NCI-H774 (cell line): ENCODE measurements at places on chromosomes 5 and 9.

DNA sequence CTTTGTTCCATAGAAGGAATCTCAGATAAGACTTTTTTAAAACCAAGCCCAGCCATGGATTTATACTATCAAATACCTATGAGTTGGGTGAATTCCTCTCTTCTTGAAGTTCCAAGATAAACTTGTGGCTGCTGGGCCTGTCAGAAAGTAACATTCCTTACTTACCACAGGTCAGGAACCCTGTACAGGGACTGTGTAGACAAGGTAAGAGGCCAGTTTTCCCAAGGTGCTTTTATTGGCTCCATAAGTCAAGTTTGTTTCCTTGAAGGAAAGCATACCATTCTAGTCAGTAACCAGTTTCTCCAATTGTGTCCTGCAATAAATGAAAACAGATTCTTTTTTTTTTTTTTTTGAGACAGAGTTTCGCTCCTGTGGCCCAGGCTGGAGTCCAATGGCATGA, 8.8 kb upstream of the CLTB start:
- no peak for DNase-seq

- no peak for DNase-seq
Measured at GRCh38 chr9:23741351-23741750, 84.7 kb downstream of the ELAVL2 start.

GRCh38 chr9:108212184-108212583, 643.6 kb downstream of the ACTL7B start:
- no peak for DNase-seq

DNA sequence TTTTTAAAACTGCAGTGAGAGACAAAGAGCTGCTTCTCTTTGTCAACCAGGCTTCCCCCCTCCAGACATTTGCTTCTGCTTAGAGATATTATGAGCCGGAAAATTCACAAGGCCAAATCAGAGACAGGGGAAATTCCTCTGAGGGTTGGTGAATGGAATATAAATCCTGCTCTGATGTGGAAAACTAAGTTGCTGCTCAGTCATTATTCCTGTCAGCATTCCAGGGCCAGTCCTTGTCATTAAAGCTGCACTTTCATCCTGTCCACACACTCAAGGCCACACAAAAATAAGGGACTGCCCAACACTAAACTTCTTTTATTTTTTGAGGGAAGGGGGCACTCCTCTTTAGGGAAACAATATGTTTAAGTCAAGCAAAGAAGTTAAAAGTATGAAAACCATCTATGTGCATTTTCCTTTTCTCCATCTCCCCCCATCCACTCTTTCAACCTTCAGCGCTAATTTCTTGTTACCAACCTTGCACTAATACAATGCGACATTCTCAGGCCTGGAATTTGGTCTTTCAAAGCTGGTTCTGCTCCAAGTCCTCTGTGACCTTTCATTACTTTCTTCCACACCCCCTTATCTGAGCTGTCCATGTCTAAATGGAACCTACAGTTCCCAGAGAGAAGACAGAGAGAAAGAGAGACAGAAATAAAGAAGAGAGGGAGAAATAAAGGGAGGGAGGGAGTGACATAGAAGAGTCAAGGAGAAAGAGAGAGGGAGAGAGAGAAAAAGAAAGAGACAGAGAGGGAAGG, 118.9 kb upstream of the S1PR3 start:
- no peak for DNase-seq
